ENCODE measurements at places on chromosomes 12 and 14. TPM values are rescaled to one million over a fixed set of nuclear protein-coding genes. Genes with fewer than 3 reads are reported as not detected.

The TEX52 gene
- total RNA-seq = not detected

The GIT2 gene
- 53.1 TPM for total RNA-seq

The RND1 gene
- 3.3 TPM for total RNA-seq

The KRT74 gene
- not detected for total RNA-seq

The PTMS gene
- total RNA-seq = 85.8 TPM

The AQP2 gene
- total RNA-seq = not detected

The CCDC175 gene
- total RNA-seq = not detected

The CBLN3 gene
- total RNA-seq = 3.8 TPM

The PLXNC1 gene
- 8.2 TPM for total RNA-seq

The CFAP54 gene
- 0.48 TPM for total RNA-seq

The ZNF891 gene
- 5.7 TPM for total RNA-seq

The PPP1R1A gene
- total RNA-seq = 29.7 TPM

The SRRM4 gene
- not detected for total RNA-seq

The KIF5A gene
- 1.2 TPM for total RNA-seq

The TAS2R14 gene
- 7.9 TPM for total RNA-seq

The SLC5A8 gene
- total RNA-seq = 0.29 TPM

The CAPS2 gene
- 13.8 TPM for total RNA-seq

The PLEKHG7 gene
- not detected for total RNA-seq

The LGMN gene
- total RNA-seq = 193 TPM

The PMCH gene
- not detected for total RNA-seq
